Stimulated activated naive B cell treated with anti-CD40 and anti-IgM and Interleukin-4, amounts not matched to agents 10 μg/mL and 1 μg/mL and 100 μg/mL, for 72 hours (primary cell): ENCODE measurements at places on chromosomes 6 and 20.

GRCh38 chr20:652615-653109, 338 bp downstream of the SRXN1 start:
- no peak for DNase-seq

GRCh38 chr6:135750081-135750480, 101.4 kb upstream of the PDE7B start:
- no peak for DNase-seq

- no peak for DNase-seq
Observed at GRCh38 chr20:50298554-50299324, 108.1 kb downstream of the CEBPB start.

GRCh38 chr20:34986311-34987287, 30.9 kb downstream of the MYH7B start:
- no peak for DNase-seq

DNA sequence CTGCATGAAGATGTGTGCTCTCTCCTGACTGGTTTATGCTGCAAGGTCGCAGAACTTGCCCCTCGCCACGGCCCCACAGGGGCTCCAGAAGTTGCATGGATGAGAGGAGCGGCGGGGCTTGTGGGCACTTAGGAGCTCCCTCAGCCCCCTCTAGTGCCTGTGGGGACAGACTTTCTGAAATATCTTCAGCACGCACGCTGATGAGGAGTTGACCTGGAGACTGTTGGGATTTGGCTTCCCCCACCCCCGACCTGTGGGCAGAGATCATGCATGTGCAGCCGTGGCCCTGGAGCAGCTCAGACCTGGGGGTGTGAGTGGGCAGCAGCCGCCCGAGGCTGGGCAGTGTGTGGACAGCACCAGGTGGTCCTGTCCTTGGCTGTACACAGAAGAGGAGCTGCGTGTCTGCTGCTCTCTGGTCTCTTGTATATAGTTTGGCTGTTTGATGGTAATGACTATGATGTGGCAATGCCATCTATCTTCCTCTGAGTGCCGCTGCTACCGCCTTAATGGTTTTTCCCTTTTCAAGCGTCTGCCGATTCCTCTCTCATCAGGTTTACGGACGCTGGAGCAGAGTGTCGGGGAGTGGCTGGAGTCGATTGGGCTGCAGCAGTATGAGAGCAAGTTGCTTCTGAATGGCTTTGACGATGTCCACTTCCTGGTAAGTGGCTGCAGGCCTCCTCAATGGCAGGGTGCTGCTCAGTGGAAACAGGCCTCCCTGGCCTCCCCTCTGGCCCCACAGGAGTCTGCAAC, 81.4 kb downstream of the TCP11 start:
- DNase-seq = no peak

DNA sequence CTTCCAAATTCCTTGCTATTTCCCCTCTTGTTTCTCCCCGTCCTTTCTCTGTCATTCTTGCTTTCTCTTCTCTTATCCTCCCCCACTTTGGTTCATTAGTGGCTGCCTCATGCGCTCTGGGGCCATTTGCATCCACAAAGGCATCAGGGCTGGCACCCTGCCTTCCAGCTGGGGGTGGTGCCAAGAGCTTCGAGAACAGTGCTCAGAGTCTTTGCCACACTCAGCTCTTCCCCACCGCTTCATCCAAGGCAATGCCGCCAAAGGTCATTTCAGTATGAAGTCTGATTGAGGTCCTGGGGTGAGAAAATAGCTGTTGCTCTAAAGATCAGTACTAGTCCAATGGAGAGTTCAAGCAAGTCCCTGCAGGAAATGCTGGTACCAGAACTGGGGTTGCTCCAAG, 22.7 kb downstream of the OLIG3 start:
- DNase-seq = no peak

DNA sequence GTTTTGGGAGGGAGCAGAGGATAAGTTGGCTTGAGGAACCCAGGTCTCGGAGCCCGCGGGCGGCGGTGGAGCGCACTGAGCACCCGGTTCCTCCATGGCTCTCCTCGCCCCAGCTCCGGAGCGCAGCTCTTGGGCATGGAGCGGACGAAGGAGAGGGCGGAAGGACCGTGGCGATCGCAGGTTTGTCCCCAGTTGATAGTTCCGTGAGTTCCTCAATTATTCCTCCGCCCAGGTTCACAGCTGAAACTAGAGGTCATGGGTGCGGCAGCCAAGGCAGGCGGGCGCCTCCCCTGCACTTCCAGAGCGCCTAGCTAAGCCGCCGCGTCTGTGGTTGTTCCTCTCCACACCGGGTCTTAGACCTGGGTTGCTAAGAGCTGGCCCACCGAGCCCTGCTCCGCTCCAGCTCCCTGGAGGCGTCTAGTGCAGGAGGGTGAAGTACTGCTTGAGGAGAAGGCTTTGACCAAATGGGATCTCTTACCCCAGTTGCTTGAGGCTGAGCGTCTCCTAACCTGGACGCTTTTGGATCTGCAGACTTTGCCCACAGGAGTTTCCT, at the start of gene HTR1B:
Gene HTR1B (minus strand): TSS at position 184 of the 553 bp plus-strand sequence. CDS start 88 bp downstream, at position 96.
- DNase-seq = no peak

- no peak for DNase-seq
Observed at GRCh38 chr20:43387737-43388136, 70.0 kb upstream of the SRSF6 start.

GRCh38 chr6:136922685-136923006, 545 bp downstream of the SLC35D3 start:
- no peak for DNase-seq

DNA sequence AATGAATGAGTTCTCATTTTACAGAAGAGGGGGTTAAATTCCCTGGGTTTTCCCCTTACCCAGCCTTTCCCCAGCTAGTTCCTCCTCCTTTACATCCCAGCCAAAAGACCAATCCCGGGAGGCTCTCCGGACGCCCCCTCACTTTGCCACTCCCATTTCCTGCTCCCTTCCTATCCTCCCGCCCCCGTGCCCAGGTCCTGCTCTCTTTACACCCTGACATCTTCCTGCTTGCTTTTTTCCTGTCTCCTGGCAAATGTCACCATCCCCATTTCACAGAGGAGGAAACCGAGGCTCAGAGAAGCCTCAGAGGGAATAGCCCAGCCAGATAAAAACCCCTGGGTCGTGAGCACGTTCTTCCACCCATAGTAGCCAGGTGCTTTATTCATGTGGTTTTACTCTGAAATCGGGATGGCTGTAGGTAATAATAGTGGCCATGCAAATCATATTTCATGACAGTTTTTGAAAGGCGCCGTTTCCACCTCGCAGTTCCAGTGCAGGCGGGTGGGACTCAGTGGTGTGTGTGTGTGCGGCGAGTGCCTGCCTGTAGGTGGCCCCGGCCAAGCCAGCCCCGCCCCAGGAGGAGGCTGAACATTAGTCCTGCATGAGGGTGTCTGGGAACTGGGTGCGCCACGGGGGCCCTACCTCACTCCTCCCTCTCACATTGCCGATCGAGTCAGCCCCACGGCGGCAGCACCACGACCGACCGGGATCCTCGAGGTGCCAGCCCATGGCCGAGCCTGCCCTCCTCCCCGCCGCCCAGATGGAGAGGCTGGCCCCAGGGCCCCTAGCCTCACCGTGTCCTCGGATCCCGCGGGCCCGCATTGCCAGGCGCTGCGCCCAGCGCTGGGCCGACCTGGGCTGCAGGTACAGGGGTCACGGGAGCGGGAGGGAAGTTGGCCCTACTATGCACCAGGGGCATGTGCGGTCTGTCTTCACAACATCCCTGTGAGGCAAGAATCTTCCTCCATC, at the start of gene ARHGAP40:
Gene ARHGAP40 (plus strand): TSS at position 594 of the 969 bp plus-strand sequence.
- peak; percentile 13 for DNase-seq

- DNase-seq = no peak
Observed at GRCh38 chr6:71083308-71083820, 126.5 kb upstream of the B3GAT2 start.

GRCh38 chr20:9829835-9830234, 9.0 kb downstream of the PAK5 start:
- DNase-seq = no peak

GRCh38 chr20:35992713-35993335, 24.4 kb downstream of the CNBD2 start:
- DNase-seq = peak; percentile 35

- no peak for DNase-seq
Observed at GRCh38 chr6:17758119-17758518, 51.4 kb upstream of the NUP153 start.

GRCh38 chr6:167745670-167746389, 80.9 kb upstream of the AFDN start:
- no peak for DNase-seq

GRCh38 chr6:131070061-131070460, 7.0 kb upstream of the EPB41L2 start:
- DNase-seq = no peak

DNA sequence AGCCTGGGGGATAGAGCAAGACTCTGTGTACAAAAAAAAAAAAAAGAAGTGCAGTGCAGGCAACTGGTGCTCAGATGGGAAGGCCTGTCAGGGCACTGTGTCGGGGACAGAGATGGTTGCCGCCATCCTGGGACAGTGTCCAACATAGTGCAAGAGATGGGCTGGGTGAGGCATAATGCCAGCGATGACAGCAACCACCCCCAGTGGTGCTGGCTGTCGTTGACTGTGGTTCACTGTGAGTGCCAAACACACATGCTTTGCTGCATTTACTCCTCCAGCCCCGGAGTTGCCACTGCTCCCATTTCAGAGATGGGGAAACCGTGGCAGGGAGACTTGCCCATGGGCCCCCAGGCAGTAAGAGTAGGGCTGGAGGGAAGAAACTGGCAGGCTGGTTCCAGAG, 5.2 kb upstream of the C20orf203 start:
- no peak for DNase-seq

GRCh38 chr6:31070711-31071197, 41.6 kb downstream of the C6orf15 start:
- DNase-seq = no peak
